Effector CD4-positive, alpha-beta T cell (primary cell): ENCODE measurements at places on chromosomes 7 and 10.

GRCh38 chr7:158285383-158285770 is 302.2 kb downstream of the PTPRN2 start:
- no peak for DNase-seq

DNA sequence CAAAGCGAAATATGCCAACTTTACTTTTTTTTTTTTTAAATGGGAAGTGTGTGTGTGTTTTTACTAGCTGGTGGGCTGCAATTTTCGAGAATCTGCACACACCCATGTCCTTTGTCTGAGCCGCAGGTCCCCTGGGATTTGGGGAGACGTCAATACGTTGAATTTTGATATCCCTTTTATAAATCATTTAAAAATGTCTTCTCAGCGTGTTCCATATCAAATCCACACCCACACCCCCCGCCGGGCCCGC is 404 bp upstream of the FMC1 start:
- no peak for DNase-seq

DNA sequence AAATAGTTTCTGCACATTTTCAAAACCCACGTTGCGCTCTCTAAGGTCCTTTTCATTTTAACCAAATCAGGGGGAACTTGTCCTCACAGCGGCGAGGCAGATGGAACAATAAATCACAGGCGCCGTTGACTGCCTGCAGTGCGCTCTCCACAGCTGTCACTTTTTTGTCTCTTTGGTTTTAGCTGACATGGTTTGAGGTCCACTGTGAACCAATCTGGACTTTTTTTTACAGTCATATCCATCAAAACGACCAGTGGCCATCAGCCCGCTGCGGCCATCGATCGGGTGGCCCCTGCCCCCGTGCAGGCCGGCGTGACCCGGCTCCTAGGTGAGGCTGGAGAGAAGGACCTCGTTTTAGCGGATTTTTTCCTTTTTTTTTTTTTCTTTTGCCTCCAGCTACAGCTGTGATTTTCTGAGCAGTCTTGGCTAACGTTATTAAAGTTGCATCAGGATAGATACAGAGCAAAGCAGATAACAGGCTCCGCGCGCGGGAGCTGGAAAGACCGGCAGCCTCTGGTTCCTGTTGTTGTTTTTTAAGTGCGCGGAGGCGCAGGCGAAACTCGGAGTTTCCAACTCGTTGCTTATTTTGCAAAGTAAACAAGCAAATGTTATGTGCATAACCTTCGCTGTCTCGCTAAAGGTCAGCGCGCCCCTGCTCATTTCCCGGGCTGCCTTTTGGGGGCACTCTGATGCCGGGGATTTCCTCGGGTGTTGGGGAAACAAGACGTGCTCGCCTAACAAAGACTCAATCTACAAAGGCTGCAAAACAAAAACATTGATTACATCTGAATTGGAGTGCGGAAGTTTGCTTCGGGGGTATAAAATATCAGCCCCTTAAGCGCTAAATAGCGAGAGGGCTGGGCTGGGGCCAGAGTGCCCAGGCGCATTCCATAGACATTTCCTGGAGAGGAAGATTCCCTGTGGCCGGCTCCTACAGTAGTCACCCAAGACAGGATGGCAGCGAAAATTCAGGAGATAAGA is 414.8 kb upstream of the MKI67 start:
- DNase-seq = no peak

GRCh38 chr10:8677642-8678041 is 623.2 kb downstream of the GATA3 start:
- DNase-seq = no peak

DNA sequence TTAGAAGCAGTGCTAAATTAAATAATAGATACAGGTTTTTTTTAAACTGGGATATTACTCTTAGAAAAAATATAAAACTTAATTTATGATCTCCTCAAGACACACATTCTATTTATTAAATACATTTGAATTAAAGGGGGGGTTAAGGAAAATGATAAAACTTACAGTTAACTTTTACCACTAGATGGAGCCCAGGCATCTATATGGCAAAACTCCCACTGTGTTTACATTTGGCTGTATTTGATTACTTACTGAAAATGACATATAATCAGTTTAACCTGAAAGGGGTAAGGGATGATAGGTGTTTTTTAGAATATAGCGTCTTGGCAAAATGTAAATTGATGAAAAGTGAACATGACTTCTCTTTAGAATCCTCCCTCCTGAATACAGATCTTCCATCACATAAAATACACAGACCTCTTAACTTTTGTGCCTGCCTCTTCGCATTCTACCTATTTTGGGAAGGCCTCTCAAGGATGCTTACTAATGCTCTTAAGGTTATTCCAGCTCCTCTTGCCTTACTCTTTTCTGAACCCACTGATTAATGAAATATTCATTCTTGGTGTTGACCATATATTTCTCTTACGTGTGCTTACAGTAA is 235.7 kb downstream of the AGMO start:
- no peak for DNase-seq

- DNase-seq = no peak
Observed at GRCh38 chr10:102314801-102315200, 69.5 kb downstream of the GBF1 start.

- DNase-seq = no peak
Observed at GRCh38 chr10:35613597-35614226, 8.6 kb downstream of the GJD4 start.

- DNase-seq = no peak
Observed at GRCh38 chr10:14753441-14753840, 21.3 kb downstream of the FAM107B start.

- DNase-seq = no peak
Observed at GRCh38 chr7:22582863-22583622, 83.1 kb upstream of the STEAP1B start.

GRCh38 chr10:71038921-71039320 is 150.6 kb upstream of the PCBD1 start:
- no peak for DNase-seq

DNA sequence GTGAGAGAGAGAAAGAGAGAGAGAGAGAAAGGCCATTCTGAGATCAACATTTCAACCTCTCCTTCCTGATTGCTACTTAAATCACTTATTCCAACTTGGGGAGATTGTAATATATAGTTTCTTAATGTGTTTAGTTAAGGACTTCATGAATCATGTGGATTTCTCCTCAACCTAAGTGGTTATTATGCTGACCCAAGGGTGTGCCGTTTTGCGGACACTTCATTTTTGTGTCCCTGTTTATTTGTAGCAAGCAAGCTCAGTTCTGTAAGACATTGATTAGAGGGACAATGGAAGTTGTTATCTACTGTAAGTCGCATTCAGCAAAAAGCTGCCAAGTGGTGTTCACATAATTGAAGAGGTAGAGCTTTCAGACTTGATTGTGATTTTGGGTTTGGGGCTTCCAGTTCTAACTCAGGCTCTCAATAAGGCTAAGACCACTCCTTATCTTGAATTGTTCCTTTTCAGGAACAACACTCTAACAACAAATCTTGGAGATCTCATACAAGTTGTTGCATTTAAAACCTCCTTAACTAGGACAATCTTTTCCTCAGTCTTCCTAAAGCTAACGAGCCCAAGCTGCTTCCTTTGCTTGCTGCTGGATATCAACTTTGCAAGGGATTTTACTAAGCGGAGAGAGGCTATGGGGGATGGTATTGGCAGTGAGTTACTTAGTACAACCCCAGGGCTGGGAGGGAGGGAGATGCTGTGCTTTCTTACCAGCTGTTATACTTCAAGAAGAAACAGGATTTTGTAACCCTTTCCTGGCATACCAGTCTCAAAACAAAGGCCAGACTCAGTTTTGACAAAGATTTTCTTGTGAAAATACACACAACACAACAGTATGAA is 19.8 kb upstream of the COL1A2 start:
- DNase-seq = no peak

DNA sequence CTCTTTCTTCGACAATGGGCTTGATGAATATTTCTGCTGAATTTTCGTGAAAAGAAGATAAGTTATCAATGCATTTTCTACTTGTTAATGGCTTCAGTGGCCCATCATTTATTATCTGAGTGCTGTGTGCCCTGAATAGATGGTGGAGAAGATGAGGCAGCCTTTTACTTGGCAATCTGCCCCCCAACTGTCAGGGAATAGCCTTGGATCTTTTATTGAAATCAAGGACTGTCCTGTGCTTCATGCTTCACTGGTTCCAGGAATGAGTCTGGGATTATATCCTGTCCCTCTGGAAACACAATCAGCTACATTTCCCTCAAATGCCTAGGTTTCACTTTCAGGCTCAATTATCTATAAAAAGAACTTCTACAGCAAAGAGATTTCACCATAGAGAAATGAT is 75.9 kb upstream of the NXPH1 start:
- DNase-seq = no peak

GRCh38 chr10:95513008-95513589 is 48.1 kb downstream of the SORBS1 start:
- DNase-seq = no peak
